Activated CD4-positive, alpha-beta T cell treated with anti-CD3 and anti-CD28 coated beads, Interleukin-2, amount 10 ng/mL, durations not matched to agents 7 days and 5 days (primary cell): ENCODE measurements at places on chromosomes 13 and 19.

DNA sequence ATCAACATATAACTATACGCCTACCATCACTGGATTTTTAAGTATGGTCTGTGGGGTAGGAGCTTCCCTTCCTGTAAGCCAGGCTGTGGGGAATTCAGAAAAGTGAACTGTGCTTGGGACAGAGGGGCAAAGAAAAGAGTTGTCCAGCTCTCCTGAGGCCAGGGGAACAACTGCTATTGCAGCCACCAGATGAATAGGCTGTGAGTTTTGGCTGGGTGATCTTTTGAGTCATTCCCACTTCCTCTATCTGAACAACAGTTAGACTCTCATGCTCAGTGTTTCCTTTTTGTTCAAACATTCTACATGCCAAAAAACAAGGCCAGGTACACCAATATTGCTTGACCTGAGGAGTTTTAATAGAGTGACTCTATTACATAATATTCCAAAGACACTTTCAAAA lies 426.2 kb upstream of the DACH1 start:
- no peaks in the 10 kb centered on the region for H3K4me1 ChIP-seq
- H3K36me3 ChIP-seq, result no peaks in the 10 kb centered on the region
- H3K4me3 ChIP-seq, result no peak overlapping the region
- H3K27ac ChIP-seq, result no peak overlapping the region
- no peak for DNase-seq
- no peaks in the 10 kb centered on the region for H3K27me3 ChIP-seq

DNA sequence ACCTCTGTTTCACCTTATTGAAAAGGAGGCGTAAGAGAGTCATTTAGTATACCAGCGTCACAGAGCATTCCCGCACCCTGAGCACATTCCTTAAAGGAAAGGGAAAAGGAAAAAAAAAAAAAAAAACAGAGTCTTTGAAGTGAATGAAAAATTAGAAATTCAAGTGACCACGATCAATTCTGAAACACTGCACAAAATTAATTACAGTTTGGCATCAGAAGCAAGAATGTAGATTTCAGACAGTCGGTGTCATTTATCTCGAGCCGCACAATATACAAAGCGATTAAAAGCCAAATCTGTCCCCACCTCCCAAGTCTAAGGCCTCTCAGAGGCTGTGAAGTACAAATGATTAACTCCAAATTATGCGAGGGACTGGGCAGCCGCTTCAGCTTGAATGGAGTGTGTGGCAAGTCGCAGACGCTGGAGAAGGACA lies 173.7 kb upstream of the ZNF507 start:
- no peaks in the 10 kb centered on the region for H3K36me3 ChIP-seq
- H3K27me3 ChIP-seq, result no peaks in the 10 kb centered on the region
- no peak overlapping the region for H3K27ac ChIP-seq
- H3K4me1 ChIP-seq, result no peaks in the 10 kb centered on the region

DNA sequence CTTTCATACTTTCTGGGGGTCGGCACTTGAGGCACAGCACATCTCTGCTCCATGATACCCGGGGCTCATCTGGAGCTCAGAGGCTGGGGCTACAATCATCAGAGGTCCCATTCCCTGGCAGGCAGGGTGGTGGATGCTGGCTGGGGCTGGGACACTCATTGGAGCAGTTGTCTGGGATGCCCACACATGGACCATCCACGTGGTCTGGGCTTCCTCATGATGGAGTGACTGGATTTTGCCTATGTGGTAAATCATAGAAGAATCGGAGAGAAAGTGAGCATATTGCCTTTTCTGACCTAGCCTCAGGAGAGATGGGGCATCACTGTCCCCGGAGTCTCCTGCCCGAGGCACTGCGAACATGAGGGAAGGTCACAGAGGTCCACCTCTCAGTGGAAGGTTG lies 91.4 kb upstream of the IRS2 start:
- no peak for DNase-seq
- H3K36me3 ChIP-seq, result no peaks in the 10 kb centered on the region

- H3K4me3 ChIP-seq, result no peak overlapping the region
- H3K4me1 ChIP-seq, result no peaks in the 10 kb centered on the region
- no peaks in the 10 kb centered on the region for H3K36me3 ChIP-seq
- no peak overlapping the region for H3K27ac ChIP-seq
- DNase-seq, result no peak
- H3K27me3 ChIP-seq, result peaks cover 11% of the 10 kb centered on the region
Observed at GRCh38 chr13:39347926-39348901, 254.8 kb downstream of the LHFPL6 start.

DNA sequence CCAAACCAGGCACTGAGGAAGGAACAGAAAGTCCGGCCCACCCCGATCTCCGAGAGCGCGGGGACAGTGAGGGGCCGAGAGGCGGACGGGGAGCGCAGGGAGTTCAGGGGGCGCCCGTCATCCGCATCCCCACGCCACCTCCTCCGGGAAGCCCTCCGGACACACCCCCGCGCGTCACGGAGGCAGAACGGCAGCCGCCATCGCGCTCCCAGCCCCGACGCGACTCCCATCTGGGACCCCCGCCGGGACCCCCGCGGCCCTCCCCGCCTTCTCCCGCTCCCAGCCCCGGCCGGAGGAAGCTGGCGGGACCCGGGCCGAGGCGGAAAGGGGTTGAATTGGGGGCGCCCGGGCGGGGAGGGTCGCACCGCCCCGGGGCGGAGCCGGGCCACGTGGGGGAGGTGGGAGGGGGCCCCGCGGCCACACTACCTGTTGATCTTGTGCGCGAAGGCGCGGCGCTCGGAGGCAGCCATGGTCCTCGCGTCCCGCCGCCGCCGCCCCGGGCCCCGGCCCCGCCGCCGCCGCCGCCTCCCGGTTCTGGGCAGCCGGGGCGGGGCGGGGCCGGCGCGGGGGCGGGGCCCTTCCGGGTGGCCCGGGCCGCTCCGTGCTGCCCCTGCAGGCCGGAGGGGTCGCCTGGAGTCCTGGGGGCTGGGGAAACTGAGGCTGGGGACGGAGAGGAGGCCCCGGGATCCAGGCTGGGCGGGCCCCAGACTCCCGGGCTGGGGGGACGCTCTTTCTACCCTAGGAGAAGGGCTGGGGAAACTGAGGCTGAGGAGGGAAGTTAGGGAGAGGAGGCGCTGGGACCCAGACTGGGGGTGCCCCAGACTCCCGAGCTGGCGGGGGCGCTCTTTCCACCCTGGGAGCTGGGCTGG lies at the start of gene DOCK6:
DOCK6 (minus strand) TSS at position 554 of the 869 bp plus-strand sequence; CDS start at position 470, 84 bp downstream.
- no peaks in the 10 kb centered on the region for H3K36me3 ChIP-seq
- H3K4me1 ChIP-seq, result peaks cover 6% of the 10 kb centered on the region
- no peak within 1 kb of the TSS for H3K27ac ChIP-seq
- no peak for DNase-seq

GRCh38 chr19:43532571-43532961 lies 422 bp upstream of the ZNF575 start:
- peak overlapping the region; percentile 89 for H3K4me3 ChIP-seq
- peak; percentile 74 for DNase-seq
- peaks cover 29% of the 10 kb centered on the region for H3K4me1 ChIP-seq
- no peaks in the 10 kb centered on the region for H3K27me3 ChIP-seq
- H3K36me3 ChIP-seq, result peaks cover 12% of the 10 kb centered on the region
- H3K27ac ChIP-seq, result peak overlapping the region; percentile 96

- peaks cover 15% of the 10 kb centered on the region for H3K36me3 ChIP-seq
- H3K4me3 ChIP-seq, result no peak overlapping the region
- no peak for DNase-seq
Observed at GRCh38 chr13:42075517-42075916, 27.1 kb downstream of the DGKH start.
